ENCODE measurements at places on chromosomes 11 and 22.
A peak's percentile ranks its signal among the peaks of the same experiment; 100 is the strongest.

- DNase-seq: no peak
Measured at GRCh38 chr11:117273550-117274289, 17.4 kb upstream of the BACE1-AS start.

DNA sequence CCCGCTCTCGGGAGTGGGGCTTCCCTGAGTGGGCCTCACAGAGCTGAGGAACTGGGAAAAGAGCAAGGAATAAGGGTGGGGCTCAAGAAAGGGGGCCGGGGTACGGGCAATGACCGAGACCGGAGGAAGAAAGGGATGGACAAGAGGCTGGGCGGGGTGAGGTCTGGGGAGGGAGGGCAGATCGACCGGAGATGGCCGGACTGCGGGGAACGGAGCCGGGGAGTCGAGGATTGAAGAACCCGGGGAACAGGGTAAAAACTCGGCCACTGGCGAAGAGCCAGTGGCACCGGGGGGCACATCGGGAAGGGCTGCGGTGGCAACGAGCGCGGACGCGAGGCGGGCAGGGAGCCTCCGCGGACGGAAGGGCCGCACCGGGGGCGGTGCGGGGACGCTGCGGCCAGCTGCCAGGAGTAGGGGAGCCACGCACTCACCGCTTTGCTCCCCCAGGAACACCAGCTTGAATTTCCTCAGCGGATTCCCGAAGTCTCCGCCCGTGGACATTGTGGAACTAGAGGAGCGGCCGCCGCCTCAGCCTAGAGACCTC lies 667 bp downstream of the RAB6A start:
- DNase-seq: no peak

- DNase-seq: no peak
Measured at GRCh38 chr11:117819096-117820040, 5.2 kb downstream of the FXYD2 start.

DNA sequence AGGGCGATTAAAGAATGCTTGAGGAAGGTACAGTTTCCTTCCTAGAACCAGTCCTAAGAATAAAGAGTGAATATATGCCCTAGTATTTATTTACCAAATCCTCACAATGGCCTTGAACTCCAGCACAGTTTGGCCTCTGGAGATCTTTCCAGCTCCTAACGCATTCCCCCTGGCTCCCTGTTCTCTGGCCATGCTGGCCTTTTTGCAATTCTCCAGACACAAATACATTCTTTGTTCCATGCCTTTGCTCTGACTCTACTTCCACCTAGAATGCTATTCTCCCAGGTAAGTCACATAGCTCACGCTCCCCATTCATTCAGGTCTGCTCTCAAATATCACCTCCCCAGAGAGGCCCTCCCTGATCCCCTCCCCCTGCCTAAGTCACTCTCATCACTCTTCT lies 3.7 kb upstream of the DGKZ start:
- DNase-seq: no peak

DNA sequence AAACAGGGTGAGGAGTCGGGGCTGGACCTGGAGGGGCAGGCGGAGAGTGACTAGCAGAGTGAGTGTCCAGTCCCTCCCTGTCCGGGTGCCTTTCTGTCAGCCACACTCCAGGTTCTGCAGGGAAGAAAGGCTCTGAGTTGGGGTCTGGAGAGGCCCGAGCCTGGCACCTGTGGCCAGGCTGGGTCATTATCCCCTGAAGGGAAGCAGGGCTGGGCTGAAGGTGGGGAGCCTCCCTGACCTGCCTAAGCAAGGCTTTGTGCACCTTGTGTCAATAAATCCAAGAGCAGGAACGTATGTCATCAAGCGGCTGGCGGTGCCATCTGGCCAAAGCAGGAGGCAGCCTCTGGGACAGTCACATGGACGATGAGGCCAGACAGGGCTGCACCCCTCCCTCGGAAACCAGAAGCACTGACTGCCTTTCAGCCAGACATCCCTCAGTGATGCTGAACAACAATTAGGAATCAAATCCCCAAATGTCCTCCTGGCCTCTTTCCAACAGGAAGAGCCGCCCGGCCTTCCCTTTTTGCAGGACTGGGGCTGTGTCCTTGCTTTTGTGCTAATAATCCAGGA lies 73.9 kb upstream of the FGF3 start:
- no peak for DNase-seq

DNA sequence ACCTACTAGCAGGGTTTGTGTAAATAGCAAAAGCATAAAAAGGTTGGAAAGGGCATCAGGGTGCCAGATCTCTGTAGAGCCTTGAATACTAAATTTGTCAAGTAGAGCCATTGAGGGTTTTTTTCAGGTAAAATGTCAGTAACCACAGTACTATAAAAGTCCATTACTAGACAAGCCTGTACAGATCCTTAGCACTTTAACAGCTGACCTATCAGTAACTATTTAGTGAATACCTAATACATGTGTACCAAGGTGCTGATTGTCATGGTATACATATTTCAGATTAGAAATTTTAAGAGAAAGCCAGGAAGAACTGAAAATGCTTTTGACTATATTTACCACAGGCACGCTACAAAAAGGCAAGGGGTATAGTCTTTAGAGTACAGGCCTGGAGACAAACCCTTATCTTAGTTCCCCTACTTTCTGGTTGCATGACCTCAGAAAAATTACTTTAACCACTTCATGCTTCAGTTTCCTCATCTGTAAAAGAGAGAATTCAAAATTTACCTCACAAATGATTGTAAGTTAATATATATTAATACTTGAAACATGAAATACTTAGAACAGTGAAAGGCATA lies 57.9 kb downstream of the RAB38 start:
- DNase-seq: no peak

- DNase-seq: no peak
Measured at GRCh38 chr11:126207896-126208295, 3.6 kb downstream of the RPUSD4 start.

GRCh38 chr11:114307524-114308203 lies 11.5 kb downstream of the NNMT start:
- no peak for DNase-seq

DNA sequence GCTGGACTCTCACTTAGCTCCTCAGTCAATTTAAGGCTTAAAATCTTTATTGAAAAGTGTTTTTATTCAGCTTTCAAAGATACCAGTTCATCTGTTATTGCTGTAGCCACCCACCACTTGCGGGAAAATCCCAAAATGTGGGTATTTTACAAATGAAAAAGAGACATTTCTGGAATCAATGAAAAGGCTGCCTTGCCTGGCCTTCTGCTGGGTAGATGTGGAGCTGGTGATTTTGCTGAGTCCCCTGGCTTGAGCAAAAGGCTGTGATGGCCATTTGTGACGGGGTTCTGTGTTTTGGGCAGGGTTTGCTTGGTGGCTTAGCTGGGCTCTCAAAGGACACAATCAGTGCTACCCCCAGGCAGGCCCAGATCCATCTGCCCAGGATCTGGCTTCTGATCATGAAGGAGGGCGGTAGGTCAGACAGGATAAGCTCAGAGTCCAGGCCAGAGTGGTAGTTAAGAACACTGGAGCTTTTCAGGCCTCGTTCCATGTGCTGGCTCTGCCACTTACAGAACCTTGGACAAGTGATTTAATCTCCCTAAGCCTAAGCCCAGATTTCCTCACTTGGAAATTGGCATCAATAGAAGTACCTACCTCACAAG lies 36.1 kb downstream of the UBASH3B start:
- no peak for DNase-seq

GRCh38 chr11:120517801-120518291 lies 6.3 kb downstream of the GRIK4 start:
- DNase-seq: no peak

- no peak for DNase-seq
Measured at GRCh38 chr22:40328546-40329456, 17.5 kb upstream of the ADSL start.

DNA sequence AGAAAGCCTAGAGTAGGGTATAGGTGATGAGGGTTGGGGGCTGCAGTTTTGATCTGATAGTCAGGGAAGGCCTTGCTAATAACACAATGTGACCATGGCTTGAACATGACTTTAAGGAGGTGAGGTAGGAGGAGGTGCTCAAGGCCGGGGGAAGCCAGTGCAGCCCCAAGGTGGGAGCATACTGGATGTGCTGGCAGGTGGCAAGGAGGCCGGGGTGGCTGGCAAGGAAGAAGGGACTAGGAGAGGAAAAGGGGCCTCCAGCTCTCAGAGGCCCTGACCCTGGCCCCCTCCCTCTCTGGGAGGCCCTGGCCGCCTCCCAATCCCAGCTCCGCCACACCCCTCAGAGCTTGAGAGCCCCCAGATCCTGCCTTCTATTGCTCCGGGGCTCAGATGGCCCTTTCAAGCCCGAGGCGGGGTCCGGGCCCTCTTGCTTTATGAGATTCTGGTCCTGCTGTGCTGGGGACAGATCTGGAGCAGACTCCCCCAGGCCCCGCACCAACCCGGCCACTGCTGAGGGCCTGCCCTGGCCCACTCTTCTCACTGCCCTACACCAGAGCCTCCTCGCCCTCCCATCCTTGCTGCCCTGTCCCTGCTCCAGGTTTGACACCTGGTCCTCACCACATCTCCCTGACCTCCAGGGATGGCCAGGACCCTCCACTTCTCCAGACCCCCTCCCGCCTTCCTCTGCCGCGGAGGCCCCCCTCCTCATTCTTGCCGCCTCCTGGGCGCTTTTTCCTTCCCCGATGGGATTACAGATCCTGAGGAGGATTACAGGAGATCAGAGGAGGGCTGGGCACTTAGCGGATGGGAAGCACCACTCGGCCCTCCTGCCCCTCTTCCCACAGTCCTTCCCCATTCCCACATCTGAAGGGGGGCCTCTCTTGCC lies 1.8 kb downstream of the PITPNM1 start:
- DNase-seq: no peak

- DNase-seq: no peak
Measured at GRCh38 chr11:115691030-115691429, 186.8 kb upstream of the CADM1 start.

GRCh38 chr11:17596711-17597110 lies 49.7 kb downstream of the OTOG start:
- no peak for DNase-seq

DNA sequence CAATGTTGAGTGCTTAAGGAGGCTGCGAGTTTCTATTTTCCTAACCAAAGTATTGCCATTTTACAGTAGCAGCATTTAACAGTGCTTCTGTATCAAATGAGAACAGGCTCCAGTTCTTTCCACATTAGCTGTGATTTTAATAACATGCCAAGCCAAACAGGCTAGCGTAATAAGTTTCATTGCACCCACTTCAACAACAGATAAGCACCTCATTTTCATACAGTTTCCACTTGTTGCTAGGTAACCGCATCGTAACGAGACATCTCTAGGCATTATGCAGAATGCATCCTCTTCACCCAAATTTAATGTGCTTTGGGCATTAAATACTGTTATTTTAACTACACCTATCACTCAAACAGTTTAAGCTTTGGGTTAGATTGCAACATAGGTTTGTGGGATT lies 79.0 kb downstream of the CADM1 start:
- no peak for DNase-seq

- DNase-seq: no peak
Measured at GRCh38 chr11:2931420-2931746, 2.2 kb upstream of the PHLDA2 start.

DNA sequence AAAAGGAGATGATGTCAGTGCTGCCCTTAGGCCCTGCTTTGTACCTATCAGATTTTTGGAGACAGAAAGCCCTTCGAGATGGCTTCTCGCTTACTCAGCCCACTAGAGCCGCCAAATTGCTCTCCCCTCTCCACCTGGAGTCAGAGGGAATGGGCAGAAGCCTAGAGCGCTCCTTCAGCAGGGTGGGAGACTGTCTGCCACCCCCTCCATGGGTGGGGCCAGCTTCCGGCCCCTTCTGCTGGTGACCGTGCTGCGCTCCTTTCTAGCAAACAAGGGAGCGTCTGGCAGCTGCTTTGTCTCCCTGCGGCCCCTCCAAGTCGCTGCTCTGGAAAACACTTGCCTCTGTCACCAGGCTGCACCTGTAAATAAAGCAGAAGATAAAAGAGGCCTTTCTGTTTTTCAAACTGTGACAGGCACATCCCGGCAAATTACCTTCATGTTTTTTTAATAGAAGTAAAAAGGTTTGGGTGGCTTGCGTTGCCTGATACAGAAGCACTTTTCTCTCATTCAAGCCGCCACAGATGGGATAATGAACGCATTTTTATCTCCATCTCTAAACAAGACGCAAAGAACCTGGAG lies 145.7 kb upstream of the NECTIN1 start:
- DNase-seq: no peak

GRCh38 chr22:43262990-43263644 lies 76.2 kb upstream of the TTLL12 start:
- peak; percentile 11 for DNase-seq

Measured in activated T-cell treated with anti-CD3 and anti-CD28 coated beads for 48 hours (primary cell).